Urinary bladder (tissue), 4 donors: ENCODE measurements at places on chromosomes 7 and 10.

- no peak for DNase-seq
Observed at GRCh38 chr7:111096997-111097396, 6.1 kb downstream of the LRRN3 start.

DNA sequence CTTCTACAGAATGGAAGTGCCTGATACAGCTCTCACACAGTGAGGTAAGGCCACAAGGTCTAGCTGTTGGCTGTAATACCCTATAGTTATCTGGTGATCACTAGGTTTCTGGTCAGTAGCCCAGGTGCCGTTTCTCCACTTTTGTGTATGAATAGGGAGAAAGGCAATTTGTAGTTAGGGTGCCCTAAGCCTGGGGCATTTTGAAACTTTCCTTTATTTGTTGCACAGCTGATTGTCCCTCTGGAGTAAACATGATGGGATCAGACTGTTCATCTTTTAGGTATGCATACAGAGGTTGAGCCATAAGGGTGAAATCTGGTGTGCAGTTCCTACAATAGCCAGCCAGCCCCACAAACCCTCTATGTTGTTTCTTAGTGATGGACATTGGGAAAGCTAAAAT lies 112.4 kb downstream of the ANKRD26 start:
- DNase-seq: no peak

GRCh38 chr7:87948371-87948770 lies 14.3 kb downstream of the ADAM22 start:
- no peak for DNase-seq

GRCh38 chr7:123352973-123353372 lies 153.2 kb upstream of the SLC13A1 start:
- no peak for DNase-seq

- DNase-seq: no peak
Observed at GRCh38 chr10:11522821-11523245, 88.6 kb downstream of the USP6NL start.

DNA sequence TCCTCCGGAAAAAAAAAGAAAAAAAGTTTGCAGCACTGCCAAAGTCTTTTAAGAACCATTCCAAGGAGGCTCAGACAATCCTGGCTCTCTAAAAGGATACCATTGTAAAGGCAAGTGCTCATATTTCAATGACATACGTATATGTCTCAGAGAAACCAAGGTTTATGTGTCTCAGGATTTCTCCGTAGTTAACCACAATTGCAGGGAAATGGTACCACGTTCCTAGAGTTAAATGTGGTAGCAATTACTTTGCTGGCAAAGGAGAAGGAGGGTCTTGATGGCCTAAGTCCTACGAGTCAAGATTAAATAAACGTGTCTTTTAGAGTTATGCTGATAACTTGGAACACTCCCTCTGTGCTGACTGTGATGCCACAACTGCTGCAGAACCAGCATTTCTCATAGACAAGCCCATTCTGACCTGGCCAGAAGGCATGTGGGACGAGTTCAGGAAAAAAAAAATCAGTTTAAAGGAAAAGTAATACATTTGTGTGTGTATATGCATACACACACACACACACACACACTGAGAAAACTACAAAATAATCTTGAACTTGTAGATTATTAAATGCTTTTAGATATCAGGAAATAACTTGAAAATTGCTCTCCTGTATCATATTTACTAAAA lies 245.9 kb downstream of the FGFR2 start:
- DNase-seq: no peak

DNA sequence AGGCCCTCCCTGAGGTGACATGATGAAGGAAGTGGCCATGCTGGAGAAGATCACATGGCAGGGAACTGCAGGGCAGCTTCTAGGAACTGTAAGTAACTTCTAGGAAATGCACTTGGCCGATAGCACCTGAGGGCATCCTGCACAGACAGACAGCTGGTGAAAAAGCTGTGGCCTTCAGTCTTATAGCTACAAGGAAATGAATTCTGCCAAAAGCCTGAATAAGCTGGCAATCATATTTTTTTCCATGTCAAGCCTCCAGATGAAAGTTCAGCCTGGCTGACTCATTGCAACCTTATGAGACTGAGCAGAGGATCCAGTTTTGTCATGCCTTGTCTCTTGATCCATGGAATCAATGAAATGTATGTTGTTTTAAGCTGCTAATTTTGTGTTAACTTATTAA lies 91.1 kb upstream of the CACNA2D1 start:
- no peak for DNase-seq

DNA sequence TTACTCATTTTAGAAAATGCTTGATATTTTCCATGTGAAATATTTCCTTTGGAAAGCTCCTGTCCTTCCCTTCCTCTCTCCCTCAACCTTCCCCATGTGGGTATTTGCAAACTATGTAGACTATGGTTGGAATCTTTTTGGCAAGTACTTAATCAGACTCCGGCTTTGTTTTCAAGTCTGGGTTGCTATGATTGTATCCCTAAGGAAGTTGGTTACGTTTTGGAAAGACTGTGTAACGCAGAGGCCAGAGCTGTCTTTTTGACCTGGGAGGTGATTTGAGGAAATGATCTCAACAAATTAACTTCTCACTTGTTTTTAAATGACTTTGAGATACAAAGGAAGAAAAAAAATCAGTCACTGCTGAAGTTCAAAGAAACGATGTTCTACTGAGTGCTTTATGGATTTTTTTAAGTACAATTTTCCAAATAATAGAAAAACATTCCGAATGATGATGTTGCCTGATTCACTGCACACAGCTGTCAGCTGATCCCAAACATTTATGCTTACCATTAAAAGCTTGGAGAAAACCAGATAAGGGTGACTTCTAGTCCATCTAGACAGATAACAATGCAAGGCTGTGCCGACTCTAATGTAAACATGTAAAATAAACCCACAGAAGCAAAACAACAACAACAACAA lies 145.5 kb upstream of the CELF2 start:
- peak; percentile 26 for DNase-seq

GRCh38 chr7:69630292-69630691 lies 32.0 kb downstream of the AUTS2 start:
- no peak for DNase-seq

GRCh38 chr10:132388891-132389432 lies 8.0 kb upstream of the PWWP2B start:
- no peak for DNase-seq

DNA sequence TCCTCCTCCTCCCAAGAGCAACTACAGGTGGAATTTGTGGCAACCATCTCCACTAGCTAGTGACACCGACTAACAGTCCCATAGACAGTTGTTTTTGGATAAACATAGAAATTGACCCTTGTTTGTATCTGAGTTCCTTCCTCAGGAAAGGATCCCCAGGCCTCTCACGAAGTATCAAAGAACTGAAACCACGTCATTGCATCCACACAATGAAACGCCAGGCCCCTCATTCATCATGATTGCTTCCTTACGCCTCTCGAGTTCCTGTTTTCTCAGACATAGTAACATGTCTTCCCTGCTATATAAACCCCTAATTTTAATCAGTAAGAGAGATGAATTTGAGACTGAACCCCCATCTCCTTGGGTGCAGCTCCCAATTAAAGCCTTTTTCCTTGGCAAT lies 18.1 kb downstream of the SLC35G1 start:
- no peak for DNase-seq

GRCh38 chr10:2817940-2818636 lies 249.3 kb upstream of the PFKP start:
- no peak for DNase-seq

- DNase-seq: no peak
Observed at GRCh38 chr10:60930237-60930636, 13.7 kb downstream of the RHOBTB1 start.

- no peak for DNase-seq
Observed at GRCh38 chr7:158391141-158391540, 196.5 kb downstream of the PTPRN2 start.

DNA sequence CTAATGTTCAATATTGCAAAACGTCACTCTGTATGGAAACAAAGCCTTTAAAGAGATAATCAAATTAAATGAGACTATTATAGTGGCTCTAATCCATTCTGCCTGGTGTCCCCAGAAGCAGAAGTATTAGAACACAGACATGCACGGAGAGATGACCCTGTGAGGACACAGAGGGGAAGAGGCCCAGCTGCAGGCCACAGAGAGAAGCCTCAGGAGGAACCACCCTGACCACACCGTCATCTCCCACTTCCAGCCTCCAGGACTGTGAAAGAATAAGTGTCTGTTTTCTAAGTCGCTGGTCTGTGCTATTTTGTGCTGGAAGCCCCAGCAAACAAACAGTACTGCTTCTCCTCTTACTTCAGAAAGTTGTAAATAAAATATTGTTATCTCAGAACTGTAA lies 283.5 kb upstream of the ADARB2 start:
- DNase-seq: no peak

GRCh38 chr10:131841131-131841660 lies 59.6 kb upstream of the PPP2R2D start:
- no peak for DNase-seq

DNA sequence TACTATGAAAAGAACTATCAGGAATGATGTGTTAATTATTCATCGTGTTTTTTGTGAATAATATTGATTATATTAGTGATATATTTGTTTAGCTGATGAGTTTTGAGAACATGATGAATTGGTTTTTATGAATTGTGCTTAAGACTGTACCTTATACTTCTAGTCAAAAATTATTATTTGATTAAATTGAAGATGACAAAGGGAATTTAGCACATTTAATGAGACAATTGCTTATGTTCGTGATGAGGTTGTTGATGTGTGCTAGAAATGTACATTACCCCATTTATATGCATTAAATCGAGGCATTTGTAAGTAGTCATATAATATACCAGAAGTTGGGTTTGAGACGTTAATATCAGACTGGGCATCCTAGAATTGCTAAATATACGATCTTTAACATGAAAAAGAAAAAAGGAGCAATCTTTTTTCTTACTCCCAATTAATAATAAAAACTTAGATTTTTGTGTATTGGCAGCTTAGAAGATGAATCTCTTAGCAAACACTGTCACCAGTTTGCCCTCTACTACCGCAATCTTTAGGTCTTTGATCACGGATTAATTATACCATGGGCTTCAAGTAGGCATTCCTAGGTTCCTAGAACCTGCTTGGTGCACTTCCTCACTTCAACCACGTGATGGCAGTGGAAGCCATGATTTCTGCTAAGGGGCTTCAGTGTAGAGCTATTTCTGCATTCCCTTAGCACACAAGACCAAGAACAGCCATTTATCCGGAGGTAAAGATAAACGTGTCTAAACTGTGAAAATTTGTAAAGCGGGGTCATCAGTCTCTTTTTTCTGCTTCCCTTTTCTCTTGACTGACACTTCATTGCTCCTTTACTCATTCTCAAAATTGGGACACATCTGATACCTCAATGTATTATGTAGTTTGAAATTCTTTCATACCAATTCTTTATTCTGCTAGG lies 1.6 kb downstream of the KLHDC10 start:
- peak; percentile 83 for DNase-seq

- no peak for DNase-seq
Observed at GRCh38 chr7:148935451-148935850, 51.4 kb upstream of the EZH2 start.

- DNase-seq: no peak
Observed at GRCh38 chr7:25615003-25615402, 386.7 kb upstream of the NPVF start.

DNA sequence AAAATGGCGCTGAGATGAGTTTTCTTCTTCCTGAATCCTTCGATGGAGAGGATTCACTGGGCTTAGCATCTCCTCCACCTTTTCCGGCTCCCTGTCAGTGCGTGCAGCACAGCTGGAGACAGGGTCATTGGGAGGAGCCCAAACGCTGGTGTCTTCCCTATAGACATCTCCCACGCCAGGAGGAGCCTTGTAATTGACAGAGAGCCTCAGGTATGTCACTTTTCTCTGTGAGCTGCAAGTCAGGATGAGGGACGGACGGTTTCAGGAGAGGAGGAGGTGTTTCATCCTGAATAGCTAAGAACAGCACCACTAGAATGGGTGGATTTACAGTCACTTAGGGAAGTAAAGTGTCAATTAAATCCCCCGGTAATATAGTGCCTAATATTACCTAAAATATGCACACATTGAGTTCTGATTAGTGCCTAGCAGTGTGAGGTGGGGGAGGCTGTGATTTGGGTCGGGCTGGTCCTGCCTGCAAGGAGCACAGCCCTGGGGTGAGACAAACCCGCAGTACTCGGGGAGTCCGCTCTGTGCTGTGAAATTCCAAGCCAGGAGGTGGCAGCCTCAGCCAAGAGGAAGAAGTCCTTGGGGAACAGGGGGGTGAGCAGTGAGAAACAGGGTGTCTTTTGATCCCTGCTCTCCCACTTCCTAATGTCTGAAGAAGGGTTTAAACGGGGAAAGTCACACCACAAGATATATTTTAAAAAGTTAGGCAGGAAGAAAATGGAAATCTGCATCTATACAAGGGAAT lies 28.2 kb downstream of the IL15RA start:
- DNase-seq: no peak

DNA sequence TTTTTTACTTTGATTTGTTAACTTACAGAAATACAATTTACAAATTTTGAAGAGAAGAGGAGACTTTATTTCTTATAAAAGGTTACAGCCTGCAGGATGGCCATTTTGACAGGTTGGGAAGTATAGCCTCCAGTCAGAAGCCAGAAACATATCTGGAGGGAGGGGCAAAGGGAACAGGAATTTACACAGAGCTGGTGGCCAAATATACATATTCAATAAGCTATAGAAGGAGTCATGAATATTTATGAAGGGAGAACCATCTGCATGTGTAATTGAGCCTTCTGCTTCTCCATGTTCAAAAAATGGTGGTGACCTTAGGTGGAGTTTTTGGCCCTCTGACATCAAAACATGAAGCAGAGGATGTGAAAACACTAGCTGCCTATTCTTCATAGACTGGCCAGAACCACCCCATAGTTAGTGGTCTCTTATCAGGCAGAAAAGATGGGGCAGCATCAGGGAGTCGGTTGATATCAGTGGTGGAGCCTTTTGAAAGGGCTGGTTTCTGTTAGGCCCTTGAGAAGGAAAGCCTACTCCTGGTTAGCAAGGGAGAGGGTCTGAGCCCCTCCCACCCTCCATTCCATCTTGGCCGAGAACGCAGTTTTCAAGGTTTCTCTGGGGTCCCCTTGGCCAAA lies 57.2 kb downstream of the ENTPD1 start:
- no peak for DNase-seq

DNA sequence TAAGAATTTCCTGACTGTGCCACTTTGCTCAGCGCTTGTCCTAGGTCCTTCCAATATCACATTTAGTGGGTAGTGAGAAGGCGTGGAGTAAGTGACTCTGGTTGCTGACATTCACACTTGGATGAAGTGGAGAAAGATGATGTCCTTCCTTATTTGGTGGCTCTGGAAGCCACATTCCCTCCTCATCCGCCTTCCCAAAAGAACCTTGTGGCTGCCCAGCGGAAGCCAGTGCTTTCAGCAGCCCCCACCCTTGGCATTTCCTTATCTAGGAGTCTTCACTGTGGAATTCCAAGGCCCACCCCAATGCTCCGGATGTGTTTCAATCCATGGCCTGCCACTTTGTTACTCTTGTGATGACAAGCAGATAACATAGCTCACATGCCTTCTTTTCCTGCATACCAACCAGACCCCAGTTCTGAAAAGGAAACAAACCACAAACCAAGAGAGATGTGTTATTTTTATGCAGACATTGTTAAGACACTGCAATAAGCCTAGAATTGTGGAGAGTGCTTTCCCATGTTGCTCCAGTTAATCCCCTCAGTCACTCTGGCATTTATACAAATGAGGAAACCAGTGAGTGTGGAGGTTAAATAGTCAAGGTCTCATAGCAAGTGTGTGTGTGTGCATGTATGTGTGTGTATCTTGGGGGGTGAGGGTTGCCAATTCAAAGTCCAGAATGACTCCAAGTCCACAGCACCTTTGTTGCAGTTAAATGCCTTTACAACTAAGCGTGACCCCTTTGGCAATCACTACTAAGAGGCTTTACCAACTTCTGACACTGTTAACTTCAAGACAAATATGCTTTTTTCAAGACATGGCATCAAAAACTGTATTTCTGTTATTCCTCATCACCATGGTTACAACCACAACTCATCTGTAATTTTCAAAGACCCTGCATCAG lies 10.3 kb upstream of the ANKRD1 start:
- peak; percentile 15 for DNase-seq

GRCh38 chr7:112989531-112989930 lies 97.1 kb downstream of the GPR85 start:
- DNase-seq: no peak
